ENCODE measurements at places on chromosomes 2 and 18.
A peak's percentile ranks its signal among the peaks of the same experiment; 100 is the strongest.

GRCh38 chr2:50529600-50530218, 502.2 kb downstream of the NRXN1 start:
- peak; percentile 55 for DNase-seq

DNA sequence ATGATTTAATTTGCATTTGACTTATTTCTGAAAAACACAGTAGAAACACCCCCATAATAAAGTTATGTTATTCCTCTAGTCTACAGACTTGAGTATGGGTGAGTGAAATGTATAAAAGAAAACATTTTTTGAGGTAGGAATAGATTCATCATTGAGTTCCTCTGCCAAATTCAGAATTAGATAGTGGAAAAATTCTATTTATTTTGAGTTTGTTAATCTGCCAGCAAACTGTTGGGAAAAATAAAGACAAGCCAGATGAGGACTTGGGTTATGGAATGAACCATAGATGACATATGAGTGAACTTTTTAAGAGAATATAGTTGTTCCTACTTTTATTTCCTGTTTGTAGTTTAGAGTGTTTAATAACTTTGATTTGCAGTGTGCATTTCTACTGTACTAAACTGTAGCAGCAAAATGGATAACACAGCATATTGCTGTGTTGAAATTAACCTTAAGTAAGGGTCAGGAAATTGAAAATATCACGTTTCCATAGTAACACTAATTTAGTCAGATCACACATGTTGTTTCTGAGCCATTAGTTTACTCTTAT, 35.6 kb upstream of the PNPT1 start:
- no peak for DNase-seq

- DNase-seq = no peak
Observed at GRCh38 chr2:106664669-106665068, 177.5 kb downstream of the CD8B2 start.

DNA sequence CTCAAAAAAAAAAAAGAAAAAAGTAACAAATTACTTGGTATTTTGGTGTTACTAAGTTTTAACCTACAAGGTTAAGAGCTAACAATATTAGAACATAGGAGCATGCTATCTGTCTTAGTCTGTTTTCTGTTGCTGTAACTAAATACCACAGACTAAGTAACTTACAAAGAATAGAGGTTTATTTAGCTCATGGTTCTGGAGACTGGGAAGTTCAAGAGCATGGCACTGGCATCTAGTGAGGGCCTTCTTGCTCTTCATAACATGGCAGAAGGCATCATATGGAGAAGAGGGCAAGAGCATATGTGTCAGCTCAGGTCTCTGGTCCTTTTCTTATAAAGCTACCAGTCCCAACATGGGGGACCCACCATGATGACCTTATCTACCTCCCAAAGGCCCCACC, 36.5 kb downstream of the SMARCAL1 start:
- DNase-seq = no peak

DNA sequence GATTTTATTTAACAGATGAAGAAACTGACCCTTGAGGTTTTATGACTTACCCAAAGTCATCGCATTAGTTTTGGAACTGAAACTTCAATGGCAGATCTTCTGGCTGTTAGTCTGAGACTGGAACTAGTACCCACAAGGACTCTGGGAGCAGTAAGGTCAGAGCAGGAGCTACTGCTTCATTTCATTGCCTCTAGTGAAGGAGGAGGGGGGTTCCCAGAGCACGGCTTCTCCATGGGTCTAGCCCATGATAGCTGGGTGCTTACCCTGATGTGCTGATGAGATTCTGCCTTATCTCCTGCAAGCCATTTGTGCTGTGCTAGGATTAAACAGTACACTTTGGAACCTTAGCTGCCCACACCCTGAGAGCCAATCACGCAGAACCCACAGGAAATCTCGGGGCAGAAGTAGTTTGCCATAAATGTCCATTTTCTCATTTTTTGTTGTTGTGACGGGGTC, 5.4 kb upstream of the RNASEH1 start:
- no peak for DNase-seq

- no peak for DNase-seq
Observed at GRCh38 chr18:76672627-76673026, 149.7 kb upstream of the ZNF236 start.

DNA sequence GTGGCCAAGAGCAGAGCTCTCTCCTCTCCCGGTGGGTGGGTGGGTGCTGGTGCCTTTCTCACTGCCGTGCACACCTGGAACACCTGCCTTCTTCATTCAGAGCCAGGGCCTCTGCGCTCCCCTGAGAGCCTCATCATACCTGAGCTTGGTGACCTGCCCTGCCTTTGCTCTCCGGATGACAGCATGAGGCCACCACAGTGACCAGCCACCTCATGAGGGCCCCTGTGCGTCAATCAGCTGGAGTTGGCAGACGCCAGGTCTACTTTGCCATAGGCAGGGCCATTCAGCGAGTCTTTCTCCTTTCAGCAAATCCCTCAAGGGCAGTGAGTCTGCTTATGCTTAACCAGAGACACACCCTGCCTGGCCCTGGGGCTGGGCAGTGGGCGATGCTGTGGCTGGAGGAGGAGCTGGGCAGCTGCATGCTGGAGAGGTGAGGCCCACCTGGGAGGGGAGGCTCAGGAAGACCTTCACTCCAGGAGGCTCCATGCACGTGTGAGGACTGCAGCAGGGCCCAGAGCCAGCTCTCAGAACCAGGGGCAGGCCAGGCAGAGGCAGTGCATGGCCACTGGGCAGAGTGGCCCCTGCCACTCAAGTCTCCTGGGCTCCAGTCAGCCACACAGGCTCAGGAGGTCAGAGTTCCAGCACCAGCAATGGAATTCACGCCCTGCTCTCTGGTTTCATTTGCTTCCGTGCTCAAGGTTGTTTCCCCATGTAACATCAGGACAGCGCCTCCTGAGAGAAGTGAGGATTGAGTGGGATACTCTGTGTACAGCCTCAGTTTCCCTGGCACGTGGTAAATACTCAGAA, 417.5 kb upstream of the MYT1L start:
- DNase-seq = no peak

GRCh38 chr2:52536929-52537460, 1230.6 kb upstream of the CHAC2 start:
- no peak for DNase-seq

- no peak for DNase-seq
Observed at GRCh38 chr2:26770986-26771586, 7.0 kb downstream of the SLC35F6 start.

- DNase-seq = peak; percentile 38
Observed at GRCh38 chr2:16452123-16452522, 213.5 kb downstream of the CYRIA start.

GRCh38 chr2:172211512-172211911, 108.8 kb upstream of the DLX2 start:
- DNase-seq = no peak

- DNase-seq = no peak
Observed at GRCh38 chr18:59715445-59715844, 18.2 kb upstream of the CCBE1 start.

DNA sequence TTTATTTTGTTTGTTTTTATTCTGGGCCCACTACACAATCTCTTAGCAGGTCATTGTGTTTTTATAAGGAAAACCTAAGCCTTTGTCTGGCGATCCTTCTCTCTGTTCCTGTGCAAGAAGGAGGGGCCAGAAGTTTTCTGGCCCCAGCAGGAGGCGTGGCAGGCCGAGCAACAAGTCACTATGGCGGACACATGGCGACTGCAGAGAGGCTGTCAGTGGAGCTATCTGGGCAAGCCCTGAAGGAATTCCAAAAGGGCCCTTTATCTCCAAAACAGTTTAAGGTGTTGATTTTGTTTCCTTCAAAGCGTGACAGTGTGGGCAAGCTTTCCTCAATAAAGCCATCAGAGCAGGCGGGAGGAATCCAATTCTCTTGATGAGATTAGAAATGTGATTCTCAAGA, 118.8 kb upstream of the CTAGE1 start:
- no peak for DNase-seq

DNA sequence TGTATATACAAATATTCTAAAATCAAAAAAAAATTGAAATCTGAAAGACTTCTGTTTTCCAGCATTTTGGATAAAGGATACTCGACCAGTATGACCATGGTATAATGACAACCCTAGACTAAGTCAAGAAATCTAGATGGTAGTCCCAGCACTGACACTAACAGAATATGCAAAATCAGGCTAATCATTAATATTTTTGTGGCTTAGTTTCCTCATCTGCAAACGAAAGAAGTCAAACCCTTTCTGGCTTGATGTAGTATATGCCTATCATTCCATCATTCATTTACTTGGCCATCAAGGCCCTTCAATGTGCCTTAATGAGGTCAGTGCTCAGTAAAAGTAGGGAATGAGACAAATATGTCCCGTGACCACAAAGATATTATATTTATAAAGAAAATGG, 83.5 kb downstream of the NCKAP5 start:
- DNase-seq = no peak

DNA sequence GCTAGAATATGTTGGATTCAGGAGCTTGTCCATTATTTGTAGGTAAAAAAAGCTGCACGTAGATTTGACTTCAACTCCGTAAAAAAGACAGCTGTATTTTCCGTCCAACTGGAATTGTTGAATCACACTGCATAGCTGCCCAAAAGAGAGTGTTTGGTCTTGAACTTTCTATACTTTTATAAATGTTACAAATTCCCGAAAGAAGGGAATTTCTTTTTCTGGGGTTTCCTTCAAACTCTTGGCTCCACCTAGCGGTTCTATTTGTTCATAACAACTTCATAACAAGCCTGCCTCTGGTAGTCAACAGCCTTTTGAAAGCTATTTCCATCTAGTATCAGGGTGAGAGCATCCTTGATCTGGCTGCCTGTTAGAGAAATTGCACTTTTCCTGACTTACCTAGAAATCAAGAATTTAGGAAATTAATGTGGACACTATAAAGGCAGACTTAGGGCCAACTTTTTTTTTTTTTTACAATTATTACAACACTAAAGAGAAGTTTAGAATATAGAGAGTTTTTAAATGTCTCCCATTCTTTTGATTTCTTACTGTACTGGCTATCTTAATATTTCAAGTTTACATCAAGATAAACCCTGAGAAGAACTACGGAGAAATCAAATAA, 48.1 kb downstream of the TMEM185B start:
- peak; percentile 44 for DNase-seq

DNA sequence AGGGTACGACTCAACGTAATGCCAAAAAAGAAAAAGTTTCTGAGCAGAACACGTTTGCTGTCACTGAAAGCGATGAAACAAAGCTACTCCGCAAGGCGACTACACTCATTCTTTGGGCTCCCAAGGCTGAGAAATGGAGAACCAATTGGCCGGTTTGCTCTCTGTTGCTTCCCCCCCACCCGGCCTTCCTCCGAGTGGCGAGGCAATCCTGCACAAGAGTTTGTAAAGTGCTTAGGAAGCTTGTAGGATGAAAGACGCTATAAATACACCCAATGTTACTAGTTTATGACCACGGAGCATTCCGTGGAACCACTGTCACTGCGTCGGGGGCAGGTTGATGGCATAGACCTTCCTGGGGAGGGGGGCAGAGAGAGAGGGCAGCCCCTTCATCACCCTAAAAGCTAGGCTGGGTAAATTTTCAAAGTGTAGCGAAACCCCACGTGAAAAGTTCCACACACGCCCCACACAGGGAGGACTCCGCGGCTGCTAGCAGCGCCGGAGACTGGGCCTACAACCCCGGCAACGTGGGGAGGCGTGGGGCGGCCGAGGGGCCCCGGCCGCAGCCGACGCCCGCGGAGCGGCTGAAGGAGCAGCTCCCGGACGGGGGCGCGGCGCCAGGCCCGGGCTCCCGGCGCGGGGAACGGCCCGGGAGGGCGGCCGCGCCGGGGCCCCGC, 915 bp downstream of the CUL3 start:
- DNase-seq = no peak

DNA sequence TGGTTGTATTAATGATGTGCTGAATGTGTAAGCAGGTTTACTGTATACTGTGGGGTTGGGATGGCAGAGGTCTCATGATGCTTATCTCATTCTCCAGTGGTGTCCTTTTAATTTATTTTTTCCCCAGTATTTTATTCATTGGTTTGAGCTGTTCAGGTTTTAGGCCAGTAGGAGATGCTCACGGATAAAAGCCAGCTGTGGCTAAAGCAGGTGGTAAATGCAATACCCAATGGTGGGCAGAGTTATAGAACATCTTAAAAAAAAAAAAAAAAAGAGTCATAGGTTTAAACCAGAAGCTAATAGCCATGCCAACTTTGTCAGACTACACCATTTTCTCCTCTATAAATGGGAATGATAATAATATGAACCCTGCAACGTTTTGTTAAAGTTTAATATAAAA, 57.8 kb upstream of the NEUROD1 start:
- DNase-seq = no peak

GRCh38 chr2:9101763-9102425, 98.4 kb upstream of the MBOAT2 start:
- DNase-seq = no peak

DNA sequence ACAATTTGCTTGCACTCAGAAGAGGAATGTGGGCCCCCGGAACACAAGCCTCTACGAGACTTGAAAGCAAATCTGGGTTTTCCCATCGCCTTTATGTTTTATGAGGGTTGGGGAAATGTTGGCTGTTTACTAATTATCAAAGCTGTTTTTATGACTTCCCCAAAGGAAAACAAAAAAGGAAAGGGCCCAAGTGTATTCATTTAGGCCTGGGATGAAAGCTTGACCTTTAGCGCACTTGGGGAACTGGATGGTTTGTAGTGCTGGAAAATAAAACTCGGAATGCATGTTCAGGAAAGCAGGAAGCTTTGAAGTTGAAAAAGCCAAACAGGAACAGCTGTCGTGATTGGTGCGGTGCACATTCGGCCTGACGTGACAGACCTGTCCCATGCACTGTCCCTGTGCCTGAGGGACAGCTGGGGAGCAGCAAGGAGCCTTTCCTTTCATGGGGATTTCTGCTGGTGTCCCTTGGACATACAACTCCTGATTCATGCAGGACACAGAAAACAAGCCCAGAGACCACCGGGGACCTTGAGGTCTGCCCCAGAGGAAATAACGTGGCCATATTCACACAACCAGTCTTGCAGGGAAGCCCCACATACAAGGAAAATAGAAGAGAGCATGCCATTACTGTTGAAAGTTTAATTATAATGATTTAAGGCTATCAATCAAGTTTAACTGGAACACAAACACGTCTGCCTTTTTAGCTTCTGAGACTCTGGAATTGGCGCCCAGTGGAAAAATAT, 169.7 kb upstream of the APCDD1 start:
- no peak for DNase-seq

GRCh38 chr2:72914206-72914559, 3.1 kb upstream of the EMX1 start:
- DNase-seq = no peak

- no peak for DNase-seq
Observed at GRCh38 chr2:127580167-127581049, 44.9 kb downstream of the MYO7B start.

DNA sequence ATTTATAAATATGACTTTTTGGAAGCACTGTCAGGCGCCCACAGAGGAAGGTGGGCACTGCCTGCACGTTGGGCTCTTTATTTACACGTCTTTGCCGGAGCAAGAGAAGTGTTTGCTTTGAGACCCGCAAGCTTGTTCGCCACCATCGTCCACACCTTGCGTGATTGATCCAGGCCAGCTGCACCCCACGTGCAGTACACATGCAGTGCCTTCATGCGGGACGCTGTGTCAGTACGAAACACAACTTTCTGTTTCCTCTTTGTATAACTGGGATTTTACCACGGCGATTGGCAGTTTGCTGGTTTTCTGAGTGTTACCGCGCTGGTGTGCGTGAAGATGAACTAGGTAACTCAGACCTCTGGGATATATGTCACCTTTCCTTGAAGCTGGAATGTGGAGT, 571.0 kb upstream of the SALL3 start:
- no peak for DNase-seq
